Activated CD8-positive, alpha-beta memory T cell treated with anti-CD3 and anti-CD28 coated beads for 48 hours (primary cell): ENCODE measurements at places on chromosomes 16 and 17.
A peak's percentile ranks its signal among the peaks of the same experiment; 100 is the strongest.

- no peak for DNase-seq
These were observed 11.2 kb downstream of the FOXF1 start for GRCh38 chr16:86521236-86522197.

GRCh38 chr17:10234033-10234432 is 35.6 kb upstream of the GAS7 start:
- DNase-seq: no peak

GRCh38 chr17:73292031-73292531 is 19.7 kb downstream of the CDC42EP4 start:
- DNase-seq: no peak

GRCh38 chr17:1746975-1747543 is 4.4 kb downstream of the SERPINF2 start:
- no peak for DNase-seq

GRCh38 chr16:47320546-47321310 is 140.1 kb downstream of the ITFG1 start:
- no peak for DNase-seq

DNA sequence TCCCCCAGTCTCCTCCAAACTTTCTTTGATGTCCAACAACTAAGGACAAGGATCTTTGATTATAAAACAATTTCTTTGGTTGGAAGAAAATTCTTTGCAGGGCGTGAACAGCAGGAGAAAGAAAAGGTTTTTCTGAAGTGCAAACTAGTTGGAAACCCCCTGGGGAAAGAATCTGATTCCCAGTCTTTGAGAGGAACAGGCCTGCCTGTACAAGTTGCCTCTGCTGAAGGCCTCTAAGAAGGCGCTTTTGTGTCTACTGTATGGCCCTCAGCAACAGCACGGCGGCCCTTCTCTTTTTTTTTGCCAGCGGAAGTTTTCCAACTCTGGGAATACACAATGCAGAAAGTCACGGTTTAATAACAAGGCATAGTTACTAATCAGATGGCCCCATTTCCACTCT is 14.0 kb downstream of the RNF43 start:
- DNase-seq: no peak

GRCh38 chr17:75542229-75542628 is 16.7 kb downstream of the LLGL2 start:
- no peak for DNase-seq

DNA sequence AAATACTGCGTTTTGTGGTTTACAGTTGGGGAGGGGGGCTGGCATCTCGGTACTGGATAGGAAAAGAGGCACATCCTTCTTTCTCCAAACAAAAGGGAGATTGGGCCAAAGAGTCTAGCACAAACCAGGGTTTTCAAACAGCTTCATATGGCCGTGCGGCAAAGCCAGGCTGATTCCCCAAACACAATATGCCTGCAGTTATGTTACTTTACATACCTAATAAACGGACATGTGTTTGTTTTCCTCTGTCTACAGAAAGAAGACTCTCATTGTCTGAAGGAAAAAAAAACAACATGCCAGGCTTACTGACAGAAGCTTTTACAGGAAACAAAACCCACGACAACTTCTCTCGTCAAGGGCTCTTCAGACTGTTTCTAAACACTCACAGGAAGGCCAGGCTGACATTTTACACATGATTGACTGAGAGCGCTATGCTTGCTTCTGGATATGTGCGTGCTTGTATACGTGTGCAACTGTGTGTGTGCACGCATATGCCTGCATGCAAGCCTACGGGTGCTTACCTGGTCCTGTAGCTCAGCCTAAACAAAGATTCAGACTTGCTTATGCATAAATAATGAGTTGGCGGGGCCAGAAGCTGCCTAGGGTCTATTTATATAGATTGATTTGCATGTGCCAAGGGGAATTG is 461.0 kb upstream of the C16orf82 start:
- DNase-seq: no peak

DNA sequence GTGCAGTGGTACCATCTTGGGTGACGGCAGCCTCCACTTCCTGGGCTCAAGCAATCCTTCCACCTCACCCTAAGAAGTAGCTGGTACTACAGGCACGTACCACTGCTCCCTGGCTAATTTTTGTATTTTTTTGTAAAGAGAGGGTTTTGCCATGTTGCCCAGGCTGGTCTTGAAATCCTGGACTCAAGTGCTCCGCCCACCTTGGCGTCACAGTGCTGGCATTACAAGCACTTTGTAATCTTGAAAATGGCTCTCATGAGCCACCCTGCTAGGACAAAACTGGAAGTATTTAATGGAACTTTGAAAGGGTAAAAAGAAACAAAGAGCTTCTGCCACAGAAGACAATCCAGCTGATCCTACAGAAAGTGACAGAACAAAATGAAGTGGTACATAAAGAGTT is 9.2 kb downstream of the SUMO2 start:
- no peak for DNase-seq

DNA sequence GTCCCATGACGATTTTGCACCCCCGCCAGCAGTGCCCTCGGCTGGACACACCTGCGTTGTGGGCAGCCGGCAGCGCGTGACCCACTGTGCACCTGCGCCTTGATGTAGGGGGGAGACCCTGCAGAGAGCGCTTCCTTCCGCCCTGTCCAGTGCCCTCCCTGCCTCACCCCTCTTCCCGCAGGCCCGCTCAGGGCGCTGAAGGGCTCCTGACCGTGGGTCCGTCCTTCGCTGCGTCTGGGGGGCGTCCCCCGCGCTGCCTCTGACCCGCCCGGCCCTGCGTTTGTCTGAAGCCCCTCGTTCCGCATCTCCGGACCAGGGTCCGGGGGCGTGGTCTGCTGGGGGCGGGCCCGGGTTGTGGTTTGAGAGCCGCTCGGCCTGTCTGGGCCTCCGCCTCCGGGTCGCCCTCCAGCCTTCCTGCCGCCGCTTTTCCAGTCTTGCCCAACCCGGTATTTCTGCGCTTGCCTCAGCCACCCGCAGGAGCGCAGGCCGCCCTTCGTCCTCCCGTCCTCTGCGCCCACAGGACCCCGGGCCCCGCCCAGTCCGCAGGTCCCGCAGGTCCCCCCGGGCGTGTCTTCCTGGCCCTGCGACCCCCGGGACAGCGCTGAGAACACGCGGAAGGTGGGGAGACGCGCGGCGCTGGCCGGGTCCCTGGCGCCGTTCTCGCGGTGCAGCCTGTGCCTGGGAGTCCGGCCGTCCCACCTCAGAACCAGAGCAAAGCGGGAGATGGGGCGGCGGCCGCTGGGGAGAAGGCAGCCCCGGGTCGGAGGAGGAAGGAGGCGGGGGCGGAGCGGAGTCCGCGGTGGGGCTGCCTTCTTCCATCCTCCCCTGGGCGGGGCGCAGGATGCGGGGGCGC is 4.0 kb upstream of the IL17C start:
- DNase-seq: peak; percentile 27
